ENCODE measurements at places on chromosomes 6 and 20.

GRCh38 chr6:75409286-75409685 is 84.3 kb downstream of the FILIP1 start:
- no peak for DNase-seq

DNA sequence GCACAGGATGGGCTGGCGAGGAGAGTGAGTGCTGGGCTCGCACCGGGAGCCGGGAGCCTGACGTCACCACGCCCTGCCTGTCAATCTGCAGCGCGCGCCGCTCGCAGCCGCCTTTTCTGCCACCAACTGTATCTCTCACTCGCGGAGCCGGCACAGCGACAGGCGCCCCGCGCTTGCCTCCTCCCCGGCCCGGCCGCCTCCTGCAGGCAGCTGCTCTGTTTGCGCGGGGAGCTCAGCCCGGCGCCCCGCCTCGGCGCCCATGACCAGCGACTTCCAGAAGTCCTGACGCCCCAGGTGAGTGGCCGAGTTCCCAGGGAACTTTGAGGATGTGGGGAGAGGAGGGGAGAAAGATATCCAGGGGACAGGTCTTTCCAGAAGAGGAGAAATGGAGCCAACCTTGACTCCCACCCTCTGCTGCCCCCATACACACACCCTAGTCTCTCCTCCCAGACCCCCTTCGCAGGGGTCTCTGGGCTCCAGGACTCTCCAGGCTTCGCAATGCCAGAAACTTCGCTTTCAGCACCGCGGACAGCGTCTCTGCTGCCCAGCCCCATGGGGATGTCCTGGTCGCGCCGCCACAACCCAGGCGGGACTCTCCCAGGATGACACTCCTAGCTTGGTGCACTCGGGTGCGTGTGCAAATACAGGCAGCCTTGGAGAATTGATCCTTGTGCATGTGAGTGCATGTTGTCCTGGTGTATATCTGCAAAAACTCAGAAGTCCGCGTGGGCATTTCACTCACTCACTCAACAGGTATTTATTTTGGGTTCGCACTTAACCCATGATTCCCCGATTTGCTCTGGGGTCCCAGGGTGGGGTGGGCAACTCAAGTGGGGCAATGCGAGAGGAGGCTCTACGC is at the start of gene GPR6:
Gene GPR6, plus strand, starts transcription at position 138 of the 859 bp plus-strand sequence. CDS start 802 bp downstream, outside the sequence.
- DNase-seq: no peak

GRCh38 chr6:88161940-88162339 is 4.2 kb downstream of the CNR1 start:
- no peak for DNase-seq

DNA sequence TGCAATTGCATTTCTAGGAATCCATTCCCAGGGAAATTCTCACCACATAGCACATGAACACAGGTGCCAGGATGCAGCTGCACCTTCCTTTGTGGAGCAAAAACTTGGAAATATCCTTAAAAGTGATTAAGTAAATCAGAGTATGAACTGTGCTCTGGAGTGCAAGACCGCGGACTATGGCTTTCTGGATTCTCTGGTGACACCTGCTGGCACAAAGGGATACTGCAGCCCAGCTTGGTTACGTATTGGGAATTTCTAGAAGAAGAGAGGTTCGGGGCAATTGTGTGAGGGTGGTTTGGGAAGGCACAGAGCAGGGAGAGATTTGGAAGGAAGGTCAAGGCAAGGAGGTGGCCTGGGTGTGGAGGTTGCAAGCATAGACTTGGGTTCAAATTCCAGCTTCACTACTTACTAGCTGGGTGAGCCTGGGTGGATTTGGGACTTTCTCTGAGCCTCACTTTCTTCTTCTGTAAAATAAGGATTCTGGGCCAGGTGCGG is 15.9 kb upstream of the PEDS1 start:
- DNase-seq: peak; percentile 75

GRCh38 chr6:19827247-19827646 is 9.9 kb upstream of the ID4 start:
- DNase-seq: no peak
